ENCODE measurements at places on chromosomes 3 and 15.

GRCh38 chr15:41727143-41727542 is 47.1 kb upstream of the MAPKBP1 start:
- no peak for DNase-seq

DNA sequence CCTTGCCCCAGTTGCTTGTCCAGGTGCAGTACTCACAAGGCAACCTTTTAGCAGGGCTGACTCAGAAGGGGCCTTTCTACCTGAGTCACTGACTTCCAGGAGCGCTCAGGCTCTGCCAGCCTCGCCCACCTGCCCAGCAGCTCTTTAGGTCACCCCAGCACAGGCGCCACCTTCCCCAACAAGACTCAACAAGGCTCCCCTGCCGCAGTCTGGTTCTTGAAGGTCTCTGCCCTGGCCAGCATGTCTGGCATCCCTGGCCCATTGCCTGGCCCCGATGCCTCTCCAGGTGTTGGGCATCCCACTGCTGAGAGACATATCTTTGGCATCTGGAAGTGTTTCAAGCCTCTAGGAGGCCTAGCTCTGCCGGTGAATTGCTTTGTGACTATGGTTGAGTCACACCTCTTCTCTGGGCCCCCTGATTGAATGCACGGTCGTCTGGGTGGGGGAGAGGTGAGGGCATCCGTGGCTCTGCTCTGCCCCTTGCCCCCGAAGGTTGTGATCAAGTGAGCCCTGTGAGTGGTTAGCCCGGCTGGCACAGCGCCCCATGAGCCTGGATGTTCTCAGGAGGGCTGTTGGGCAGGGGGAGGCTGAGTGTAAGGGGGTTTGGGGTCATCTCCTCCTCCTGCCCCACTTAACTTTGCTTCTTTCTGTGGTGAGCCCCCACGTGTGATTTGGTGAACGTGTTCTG is 21.6 kb downstream of the SNX33 start:
- DNase-seq, result no peak

GRCh38 chr3:101292027-101292426 is 28.3 kb downstream of the IMPG2 start:
- no peak for DNase-seq

DNA sequence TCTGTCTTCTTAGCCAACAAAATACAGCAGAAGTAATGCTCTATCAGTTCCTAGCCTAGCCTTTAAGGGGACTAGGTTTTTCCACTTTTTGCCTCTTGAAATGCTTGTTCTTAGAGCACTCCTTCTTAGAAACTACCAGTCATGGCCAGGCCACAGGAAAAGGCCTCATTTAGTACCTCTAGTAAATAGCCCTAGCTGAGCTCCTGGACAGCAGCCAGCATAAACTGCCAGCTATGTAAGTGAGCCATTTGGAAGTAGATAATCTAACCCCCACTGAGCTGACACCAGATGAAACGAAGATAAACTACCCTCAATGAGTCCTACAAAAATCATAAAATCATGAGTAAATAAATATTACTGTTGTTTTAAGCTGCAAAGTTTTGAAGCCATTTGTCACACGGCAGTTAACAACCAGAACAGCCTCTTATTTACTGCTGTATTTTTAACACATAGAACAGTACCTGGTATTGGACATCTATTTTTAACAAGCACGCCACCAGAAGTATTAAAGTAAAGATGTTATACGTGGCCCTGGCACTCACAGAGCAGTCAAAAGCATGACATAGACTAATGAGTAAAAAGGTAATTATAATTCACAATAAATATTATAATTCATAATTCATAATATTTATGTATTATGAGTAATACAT is 12.0 kb downstream of the TBC1D5 start:
- DNase-seq, result no peak

- no peak for DNase-seq
These were observed 198.7 kb upstream of the BHLHE40 start for GRCh38 chr3:4780545-4780957.

DNA sequence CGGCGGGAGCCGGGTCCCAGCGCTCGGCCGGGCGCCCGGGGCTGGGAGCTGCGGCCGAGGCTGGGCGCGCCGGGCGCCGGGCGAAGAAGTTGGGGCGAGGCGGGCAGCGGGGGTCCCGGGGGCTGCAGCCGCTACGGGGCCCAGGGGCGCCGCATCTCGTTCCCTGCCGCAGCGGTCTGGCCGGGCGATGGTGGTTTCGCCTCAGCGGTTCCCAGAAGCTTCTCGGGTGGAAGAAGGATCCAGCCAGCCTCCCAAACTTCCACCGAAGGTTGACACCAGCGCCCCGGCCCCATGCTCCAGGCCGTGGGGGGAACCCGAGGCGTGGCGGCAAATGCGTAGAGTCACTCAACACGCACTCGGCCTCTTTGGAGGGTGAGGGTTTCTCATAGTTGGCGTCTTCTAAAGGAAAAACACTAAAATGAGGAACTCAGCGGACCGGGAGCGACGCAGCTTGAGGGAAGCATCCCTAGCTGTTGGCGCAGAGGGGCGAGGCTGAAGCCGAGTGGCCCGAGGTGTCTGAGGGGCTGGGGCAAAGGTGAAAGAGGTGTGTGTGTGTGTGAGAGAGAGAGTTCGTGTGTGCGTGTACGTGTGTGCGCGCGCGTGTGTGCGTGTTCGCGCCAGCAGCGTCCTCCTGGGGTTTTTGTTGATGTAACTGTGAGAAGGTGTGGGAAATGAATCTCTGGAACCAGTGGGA is 940 bp downstream of the BOC start:
- no peak for DNase-seq

- no peak for DNase-seq
These were observed 38.0 kb downstream of the FEM1B start for GRCh38 chr15:68315495-68316031.

DNA sequence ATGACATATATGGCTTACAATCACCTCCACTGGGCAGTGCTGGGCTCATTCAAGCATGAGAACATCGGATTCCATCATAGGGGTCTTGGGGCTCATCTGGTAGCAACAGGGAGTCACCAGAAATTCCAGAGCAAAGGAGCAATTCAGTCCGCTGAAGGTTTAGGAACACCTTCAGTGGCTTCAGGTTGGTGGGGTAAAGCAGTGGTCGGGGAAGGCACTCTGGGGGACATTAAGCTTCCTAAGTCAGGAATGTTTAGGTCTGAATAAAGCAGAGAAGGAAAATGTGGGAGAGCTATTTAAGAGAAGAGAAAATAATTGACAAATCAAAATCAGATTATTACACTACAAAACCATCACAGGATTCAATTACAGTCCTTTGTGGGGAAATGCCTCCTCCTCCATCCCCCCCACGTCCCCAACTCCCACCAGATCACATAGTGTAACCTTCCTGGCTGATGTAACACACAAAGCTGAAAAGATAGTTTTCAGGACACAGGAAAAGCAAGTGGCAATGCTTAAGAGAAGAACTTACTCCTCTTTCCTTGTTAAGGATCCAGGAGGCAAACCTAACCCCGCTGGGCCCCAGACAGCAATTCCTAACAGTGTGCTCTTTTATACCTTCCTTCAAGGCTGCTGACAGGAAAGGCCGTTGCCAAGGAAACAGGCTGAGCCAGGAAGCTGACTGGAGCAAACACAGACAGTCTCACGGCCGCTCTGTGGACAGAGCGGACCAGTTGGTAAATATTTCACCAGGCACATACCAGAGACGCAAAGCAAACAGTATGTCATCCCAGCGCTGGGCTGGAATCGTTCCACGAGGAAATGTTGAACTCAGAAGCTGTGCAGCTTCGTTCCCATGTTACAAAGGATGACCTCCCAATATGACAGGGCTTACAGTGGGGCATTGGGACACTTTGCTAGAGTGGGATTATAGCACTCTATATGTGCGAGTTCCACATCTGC is 57.5 kb upstream of the LMCD1 start:
- no peak for DNase-seq

- no peak for DNase-seq
These were observed 312.1 kb downstream of the SLC9A9 start for GRCh38 chr3:143535994-143536784.

GRCh38 chr3:186414735-186415419 is 52.8 kb upstream of the DGKG start:
- no peak for DNase-seq

GRCh38 chr3:71305231-71306206 is 278.0 kb downstream of the FOXP1 start:
- DNase-seq, result no peak

DNA sequence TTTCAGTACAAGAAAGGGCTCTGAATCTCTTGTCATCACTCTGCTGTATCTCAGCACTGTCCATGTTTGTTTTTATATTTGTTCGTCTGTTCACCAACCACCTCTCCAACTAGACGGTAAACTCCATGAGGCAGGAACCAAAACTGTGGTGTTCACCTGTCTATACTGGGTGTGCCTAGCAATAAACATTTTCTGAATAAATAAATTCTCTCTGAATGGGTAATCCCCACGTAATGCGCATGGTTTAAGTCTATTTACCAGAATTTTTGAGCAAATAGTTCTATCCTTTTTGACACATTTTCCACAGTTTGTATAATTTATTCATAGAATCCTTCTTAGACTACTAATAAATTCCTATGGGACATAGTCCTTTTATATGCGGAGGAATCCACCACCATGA is 400.6 kb upstream of the CFAP20DC start:
- no peak for DNase-seq

GRCh38 chr3:41250825-41251224 is 51.5 kb downstream of the CTNNB1 start:
- DNase-seq, result no peak

DNA sequence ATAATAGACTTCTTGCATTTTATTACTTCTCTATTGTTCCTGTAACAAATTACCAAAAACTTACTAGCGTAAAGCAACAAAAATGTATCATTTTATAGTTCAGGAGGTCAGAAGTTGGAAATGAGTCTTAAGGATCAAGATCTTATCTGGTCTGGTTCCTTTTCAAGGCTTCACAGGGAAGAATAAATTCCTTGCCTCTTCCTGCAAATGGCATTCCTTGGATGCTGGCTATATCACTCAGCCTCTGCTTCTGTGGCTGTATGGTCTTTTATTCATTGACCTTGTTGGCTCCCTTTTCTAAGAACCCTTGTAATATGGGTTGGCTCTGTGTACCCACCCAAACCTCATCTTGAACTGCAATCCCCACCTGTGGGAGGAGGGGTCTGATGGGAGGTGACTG is 478.4 kb upstream of the THBS1 start:
- DNase-seq, result no peak

DNA sequence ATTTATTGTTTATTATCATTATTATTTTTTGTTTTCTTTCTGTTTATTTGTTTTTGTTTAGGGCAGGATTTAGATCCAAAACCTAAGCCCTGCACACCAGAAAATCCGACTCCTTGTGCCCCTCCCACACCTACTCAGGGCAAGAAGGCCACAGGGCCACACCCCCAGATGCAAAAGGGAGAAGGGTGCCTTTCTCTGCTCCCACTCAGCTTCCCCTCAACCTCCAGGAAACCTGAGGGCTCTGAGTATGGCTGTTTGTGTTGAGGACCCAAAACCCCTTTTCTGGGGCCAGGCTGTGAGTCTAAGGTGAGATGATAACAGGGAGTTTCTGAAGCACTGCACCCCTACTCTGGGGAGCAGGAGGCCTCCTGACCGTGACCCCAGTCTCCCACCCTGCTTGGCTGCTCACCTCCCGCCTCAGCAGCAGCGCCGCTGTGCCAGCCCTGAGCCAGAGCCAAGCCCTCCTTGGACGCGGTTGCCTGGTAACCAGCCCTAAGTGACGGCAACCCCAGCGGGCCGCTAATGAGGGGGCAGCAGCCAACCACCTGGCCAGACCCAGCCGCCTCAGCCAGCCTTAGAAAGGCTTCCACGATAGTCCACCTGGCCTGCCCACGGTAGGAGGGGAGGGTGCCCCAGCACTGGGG is 6.4 kb upstream of the C15orf39 start:
- DNase-seq, result no peak

- DNase-seq, result no peak
These were observed 2.6 kb upstream of the LAMB2 start for GRCh38 chr3:49135499-49135898.

DNA sequence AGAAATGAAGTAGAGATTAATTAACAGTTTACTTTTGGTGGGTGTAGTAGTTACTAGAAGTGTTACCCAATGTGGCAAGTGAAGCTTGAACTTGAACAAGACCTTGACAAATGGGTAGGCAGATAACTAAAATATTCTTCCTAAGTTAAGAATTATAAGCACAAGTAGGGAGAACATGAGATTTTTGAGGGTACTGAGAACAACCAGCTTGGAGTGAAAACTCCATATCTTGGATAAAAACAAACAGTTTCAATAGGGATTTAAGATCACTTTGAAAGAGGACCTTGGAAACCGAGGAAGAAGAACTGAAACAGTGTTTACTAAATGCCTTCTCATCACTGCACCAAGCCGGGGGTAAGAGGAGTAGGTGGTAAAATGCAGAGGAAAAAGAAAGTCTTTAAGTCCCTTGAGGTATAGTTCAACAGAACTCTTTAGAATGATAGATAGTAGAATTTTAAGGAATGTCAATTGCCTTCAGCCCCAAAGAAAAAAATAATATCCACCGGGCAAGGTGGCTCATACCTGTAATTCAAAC is 496.7 kb downstream of the NAALADL2 start:
- DNase-seq, result no peak

GRCh38 chr15:31135523-31135922 is 34.0 kb upstream of the TRPM1 start:
- no peak for DNase-seq

DNA sequence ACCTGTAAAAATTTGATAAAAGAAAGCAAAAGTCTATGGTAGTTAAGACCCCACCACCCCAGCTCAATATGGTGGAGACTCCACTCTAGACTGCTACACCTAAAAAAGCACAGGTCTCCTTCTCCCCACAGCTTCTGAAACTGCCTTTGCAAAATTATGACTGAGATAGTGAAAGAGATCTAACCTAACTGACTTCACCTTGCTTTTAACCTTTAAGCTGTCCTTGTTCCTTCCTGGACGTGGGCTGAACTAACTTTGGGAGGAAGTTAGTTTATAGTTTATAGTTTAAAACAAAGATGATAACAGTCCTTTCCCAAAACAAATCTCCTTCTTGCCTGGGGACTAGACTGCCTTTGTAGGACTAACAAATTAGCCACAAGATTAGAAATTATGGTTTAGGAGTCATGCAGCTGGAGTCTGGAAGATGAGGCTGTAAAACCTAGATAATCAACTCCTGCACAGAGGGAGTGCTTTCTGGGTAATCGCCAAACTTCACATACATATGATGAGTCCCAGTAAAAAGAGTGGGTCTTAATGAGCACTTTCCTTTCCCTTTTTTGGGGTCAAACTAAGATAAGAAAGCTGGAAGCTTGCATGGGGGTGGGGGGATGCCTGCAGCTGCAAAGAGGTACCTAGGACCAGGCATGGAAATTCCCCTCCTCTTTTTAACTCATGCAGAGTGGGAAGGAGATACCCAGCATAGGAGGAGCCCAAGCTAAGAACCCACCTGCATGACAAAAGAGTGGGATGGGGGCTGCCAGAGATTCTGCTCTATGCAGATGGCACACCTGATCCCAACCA is 17.5 kb downstream of the CCR8 start:
- DNase-seq, result no peak
